GM19239 (cell line): ENCODE measurements at places on chromosomes 5 and 9.
A peak's percentile ranks its signal among the peaks of the same experiment; 100 is the strongest.

GRCh38 chr5:1743769-1744085 lies 55.9 kb downstream of the MRPL36 start:
- no peak for DNase-seq

DNA sequence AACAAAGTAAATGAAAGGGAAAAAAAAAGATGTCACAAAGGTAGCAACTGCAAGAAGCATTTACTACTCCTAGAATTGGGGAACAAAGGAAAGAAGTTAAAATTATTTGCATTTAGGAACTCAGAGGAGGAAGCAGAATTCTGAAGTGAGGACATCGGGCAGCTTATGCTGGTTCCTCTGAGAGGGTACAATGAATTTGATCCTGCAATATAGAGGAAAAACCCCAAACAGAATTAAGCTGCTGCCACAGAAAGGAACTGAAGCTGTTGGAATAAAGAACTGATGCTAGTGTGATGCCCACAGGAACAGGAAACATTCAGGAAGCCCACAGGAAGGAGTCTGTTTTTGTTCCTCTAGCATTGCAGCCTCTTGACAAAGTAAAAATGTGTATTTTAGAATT lies 22.3 kb upstream of the TBCA start:
- DNase-seq, result no peak

GRCh38 chr5:463301-463700 lies 20.3 kb downstream of the EXOC3 start:
- no peak for DNase-seq

GRCh38 chr5:57493034-57493433 lies 10.4 kb upstream of the ACTBL2 start:
- DNase-seq, result no peak

GRCh38 chr5:157574456-157575380 lies 857 bp downstream of the ADAM19 start:
- DNase-seq, result no peak

GRCh38 chr9:114718801-114719221 lies 36.8 kb upstream of the TEX48 start:
- no peak for DNase-seq

DNA sequence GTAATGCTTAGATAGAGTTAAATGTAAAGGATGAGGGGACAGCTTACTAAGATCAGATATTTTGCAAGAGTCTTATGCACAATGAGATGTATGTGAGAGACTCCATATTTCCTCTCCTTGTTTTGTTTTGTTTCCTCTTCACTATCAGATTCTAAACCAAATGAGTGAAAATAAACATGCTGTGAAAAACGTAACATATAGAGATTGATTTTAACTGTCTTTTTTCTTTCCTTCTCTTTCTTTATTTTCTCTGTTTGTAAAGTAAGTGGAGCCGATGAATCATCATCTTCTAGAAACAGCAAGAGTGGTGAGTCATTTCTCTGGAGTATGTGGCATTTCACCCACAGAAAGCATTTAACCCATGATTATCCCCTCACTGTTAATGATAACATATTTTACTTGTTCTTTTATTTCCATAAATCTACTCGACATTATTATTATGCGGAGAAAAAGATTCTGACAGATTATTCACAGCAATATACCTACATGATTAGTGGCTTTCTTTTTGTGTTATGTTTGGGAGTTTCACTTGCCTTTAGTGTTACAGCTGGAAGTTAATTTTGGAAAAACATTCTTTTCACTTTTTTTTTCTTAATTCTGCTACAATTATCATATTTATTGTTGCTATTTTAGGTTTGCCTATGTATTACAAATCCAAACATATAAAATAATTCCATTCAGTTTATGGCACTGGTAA lies 2.1 kb upstream of the ANXA1 start:
- DNase-seq, result peak; percentile 7

GRCh38 chr9:131942146-131942720 lies 137.4 kb downstream of the MED27 start:
- no peak for DNase-seq

DNA sequence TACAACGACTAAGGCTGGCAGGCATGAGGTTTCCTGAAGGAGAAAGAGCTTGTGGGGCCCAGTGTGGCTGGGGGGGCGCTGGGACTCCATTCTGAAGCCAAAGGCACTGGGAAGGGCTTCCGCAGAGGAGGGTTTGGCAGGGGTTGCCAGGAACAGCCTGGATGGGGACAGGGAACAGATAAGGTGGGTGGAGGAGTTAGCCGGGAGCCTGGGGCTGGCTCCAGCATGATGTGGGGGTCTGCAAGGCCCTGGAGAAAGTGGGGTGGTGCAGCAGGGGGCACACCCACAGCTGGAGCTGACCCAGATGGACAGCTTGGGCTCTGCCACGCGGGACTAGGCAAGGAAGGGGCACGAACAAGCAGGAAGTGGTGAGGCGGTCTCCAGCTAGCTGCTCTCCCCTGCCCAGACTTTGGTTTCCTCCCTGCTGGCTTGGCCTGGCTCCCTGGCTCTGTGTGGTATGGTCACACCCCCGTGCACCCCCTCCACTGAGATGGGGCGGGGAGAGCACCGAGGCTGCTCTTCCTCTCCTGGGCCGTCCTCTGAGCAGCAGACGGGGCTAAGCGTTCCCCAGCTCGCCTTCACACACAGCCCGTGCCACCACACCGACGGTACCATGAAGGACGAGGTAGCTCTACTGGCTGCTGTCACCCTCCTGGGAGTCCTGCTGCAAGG lies at the start of gene LTC4S:
TSS of gene LTC4S (plus strand) at position 519 of the 672 bp plus-strand sequence. CDS start at position 614, 95 bp downstream.
- no peak for DNase-seq

- peak; percentile 25 for DNase-seq
These were observed 21.7 kb downstream of the F2RL2 start for GRCh38 chr5:76601470-76601869.

DNA sequence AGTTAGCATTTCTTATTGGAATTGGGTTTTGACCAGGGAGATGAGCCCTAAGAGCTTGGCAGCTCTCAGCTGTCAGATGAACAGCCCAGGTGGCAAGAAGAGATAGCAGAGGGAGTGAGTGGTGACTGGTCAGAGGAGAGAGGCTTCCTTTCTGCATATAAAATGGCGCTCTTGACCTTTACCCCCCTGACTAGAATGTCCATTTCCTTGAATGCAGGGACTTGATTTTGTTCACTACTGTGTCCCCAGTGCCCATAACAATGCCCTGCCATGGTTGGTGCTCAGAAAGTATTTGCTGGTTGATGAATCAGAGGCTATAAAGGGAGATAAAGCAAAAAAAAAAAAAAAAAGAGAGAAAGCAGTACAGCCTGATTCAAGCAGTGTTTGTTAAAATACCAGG lies 7.2 kb downstream of the CHMP5 start:
- DNase-seq, result no peak

GRCh38 chr5:60366489-60366888 lies 333.5 kb downstream of the DEPDC1B start:
- no peak for DNase-seq

DNA sequence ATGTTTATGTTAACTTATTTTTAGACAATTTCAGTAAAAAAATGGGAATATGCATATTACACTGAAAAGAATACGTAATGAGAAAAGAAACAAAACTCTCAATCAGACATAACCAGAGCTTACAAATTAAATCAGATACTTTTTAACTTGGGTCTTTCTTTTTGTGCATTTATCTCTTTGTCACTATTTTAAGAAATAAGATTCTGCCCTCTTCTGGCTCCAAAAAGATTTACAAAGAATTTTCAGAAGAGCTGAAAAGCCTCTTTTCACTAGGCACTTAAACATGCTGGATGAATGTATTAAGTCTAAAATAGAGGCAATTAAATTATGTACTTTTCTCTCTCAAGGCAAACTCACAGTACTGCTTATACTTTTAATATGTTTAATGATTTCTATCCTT lies 55.5 kb downstream of the CEP120 start:
- no peak for DNase-seq

- DNase-seq, result no peak
These were observed 219.7 kb upstream of the TUT7 start for GRCh38 chr9:86573886-86574285.

GRCh38 chr5:50710838-50711237 lies 44.4 kb downstream of the PARP8 start:
- no peak for DNase-seq

DNA sequence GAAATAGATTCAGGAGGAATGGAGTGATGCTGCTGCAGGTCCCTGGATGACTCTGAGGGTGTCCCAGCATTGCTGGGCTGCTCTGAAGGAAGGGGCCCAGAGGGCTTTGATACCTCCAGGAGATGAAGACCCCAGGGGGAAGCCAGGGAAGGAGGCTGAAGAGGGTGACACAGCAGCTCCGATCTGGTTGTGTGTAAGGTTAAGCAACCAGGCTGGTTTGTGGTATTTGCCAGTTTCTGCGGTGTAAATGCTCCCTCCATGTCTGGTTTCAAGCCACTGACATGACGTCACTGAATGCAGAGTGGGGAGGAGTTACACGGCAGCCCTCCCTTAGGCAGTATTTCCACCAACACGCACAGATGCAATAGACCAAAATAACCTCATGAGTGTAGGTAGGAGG lies 40.0 kb upstream of the ORM1 start:
- DNase-seq, result no peak

GRCh38 chr5:134736173-134736812 lies 2.1 kb upstream of the CAMLG start:
- no peak for DNase-seq

GRCh38 chr5:29983528-29984155 lies 1209.8 kb upstream of the CDH6 start:
- DNase-seq, result no peak

DNA sequence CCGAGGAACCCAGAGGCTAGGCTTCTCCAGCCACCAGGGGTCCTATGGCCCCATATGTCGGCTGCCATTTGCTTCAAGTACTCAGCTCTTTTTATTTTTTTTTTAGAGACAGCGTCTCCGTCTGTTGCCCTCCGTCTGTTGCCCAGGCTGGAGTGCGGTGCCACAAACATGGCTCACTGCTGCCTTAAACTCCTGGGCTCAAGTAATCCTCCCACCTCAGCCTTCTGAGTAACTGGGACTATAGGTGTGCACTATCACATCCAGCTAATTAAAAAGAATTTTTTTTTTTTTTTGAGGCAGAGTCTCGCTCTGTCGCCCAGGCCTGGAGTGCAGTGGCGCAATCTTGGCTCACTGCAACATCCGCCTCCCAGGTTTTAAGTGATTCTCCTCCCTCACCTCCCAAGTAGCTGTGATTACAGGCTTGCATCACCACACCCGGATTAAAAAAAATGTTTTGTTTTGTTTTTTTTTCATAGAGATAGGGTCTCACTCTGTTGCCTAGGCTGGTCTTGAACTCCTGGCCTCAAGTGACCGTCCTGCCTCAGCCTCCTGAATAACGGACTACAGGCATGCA lies 8.9 kb downstream of the CERCAM start:
- DNase-seq, result no peak

DNA sequence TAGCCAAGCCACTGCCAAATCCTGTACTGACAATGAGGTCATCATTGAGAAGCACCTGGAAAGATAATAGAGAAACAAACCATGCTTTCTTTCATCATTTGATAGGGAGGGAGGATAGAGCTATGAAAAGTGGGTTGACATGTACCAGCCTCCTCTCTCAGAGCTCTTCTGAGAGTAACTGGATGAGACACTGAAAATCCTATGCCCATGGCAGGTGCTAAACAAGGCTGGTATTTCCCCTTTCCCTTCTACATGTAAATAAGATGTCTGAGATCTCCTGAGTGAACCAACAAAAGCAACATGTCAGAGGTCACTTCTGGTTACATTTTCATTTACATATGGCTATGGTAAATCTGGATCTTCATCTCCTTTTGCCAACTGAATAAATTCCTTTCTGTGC lies 45.3 kb upstream of the TRAF1 start:
- no peak for DNase-seq

DNA sequence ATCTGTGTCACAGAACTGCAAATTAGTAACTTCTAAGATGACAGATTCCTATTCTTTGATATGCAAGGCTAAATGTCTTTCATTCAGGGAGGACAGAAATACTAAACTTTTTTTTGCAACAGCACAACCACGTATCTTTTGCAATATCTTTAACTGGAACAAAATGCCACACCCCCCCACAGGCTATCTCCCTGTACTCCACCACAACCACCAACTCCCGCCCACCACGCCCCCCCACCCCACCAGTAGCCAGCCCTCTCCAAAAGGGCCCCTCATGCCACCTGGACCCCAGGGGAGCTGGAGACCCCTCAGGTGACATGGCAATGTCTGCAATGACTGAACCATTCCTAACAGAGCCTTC lies 131.8 kb downstream of the ROR2 start:
- DNase-seq, result no peak

GRCh38 chr5:168908207-168908606 lies 329.0 kb upstream of the PANK3 start:
- no peak for DNase-seq

- DNase-seq, result no peak
These were observed 323.4 kb downstream of the FBXL7 start for GRCh38 chr5:15823398-15823797.

- DNase-seq, result no peak
These were observed 23.8 kb upstream of the ANKRD33B start for GRCh38 chr5:10540036-10540544.

GRCh38 chr9:26710008-26710407 lies 182.6 kb downstream of the CAAP1 start:
- no peak for DNase-seq

- no peak for DNase-seq
These were observed 443.0 kb downstream of the ACTL7B start for GRCh38 chr9:108412755-108413154.

- DNase-seq, result no peak
These were observed 27.8 kb downstream of the CSF1R start for GRCh38 chr5:150058480-150059126.

GRCh38 chr9:108239696-108240321 lies 616.0 kb downstream of the ACTL7B start:
- DNase-seq, result no peak
